ENCODE measurements at places on chromosomes 4 and X.

DNA sequence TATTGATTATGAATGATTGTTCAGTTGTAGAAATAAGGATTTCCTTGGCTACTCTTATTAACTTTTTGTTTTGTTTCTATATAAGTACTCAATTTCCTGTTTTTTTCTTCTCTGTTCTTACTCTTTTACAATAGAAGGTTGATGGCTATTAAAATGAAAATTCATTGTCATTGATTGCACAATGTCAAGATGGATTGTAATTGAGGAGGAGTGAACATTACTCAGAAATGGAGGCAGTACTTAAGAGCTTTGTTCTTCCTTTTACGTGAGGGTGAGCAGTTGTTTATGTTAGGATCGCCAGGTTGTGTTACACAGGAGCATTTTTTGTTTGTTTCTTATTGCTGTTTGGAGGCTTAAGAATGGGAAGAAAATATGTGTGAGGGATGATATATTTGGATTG, 2062.4 kb downstream of the ARAP2 start:
- DNase-seq = no peak

- DNase-seq = no peak
Measured at GRCh38 chrX:40244980-40245379, 147.2 kb upstream of the BCOR start.

- no peak for DNase-seq
Measured at GRCh38 chr4:81214881-81215868, at the start of gene PRKG2. Gene PRKG2 (minus strand): TSS chr4:81215222. CDS start chr4:81205047, 10,175 bp downstream.

DNA sequence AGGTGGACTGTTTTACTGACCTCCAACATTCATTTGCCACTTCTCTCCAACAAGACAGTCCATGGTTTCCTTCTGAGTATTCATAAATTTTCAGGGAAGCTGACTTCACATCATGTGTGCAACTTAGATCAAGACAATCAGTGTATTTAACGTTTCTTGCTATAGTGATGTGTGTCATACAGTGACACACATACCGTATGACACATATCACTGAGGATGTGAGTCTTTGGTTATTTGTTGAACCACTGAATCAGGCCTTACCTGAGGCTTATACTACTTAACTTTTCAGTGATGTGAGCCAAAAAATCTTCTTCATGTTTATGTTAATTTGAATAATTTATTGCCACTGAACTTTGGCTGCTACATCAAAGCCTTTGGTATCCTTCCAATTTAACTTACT, 166.8 kb downstream of the BMPR1B start:
- no peak for DNase-seq

GRCh38 chrX:130103605-130104004, 6.7 kb downstream of the ELF4 start:
- DNase-seq = no peak

GRCh38 chr4:173181848-173182247, 13.2 kb downstream of the GALNT7 start:
- DNase-seq = no peak

- DNase-seq = no peak
Measured at GRCh38 chr4:152408514-152409327, 127.2 kb downstream of the FBXW7 start.

DNA sequence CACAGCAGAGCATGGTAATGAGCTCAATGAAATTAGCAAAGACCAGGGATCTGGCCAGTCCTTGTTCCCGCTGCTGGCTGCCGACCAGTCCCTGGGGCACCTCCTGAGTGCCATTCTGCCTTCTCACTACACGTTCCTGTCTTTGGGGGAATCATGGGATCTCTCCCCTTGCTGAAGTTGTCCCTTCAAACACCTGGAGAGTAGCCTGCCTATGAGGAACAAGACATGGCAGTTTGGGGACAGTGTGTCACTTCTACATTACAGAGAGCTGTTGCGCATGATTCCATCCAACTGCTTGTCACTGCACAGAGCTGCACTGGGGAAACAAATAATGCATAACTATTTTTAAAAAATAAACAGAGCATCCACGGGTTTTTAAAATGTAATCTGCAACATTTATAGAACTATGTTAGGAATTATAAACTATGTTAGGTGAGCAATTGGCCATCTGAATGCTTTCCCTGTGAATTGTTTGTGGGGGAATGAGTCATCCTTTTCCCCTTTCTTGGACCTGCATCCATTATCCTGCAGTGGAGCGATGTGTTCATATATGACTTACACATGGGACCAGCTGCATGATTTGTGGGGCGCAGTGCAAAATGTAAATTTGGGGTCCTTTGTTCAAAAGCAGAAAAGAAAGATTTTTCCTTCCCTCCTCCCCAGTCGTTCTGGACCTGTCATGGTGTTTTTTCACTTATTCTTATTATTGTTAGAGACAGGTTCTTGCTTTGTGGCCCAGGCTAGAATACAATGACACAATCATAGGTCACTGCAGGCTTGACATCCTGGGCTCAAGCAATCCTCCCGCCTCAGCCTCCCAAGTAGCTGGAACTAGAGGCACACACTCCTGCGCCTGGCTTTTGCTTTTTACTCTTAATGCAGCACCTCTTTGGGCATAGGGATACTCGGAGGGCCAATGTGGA, 115.0 kb upstream of the TBL1X start:
- no peak for DNase-seq

DNA sequence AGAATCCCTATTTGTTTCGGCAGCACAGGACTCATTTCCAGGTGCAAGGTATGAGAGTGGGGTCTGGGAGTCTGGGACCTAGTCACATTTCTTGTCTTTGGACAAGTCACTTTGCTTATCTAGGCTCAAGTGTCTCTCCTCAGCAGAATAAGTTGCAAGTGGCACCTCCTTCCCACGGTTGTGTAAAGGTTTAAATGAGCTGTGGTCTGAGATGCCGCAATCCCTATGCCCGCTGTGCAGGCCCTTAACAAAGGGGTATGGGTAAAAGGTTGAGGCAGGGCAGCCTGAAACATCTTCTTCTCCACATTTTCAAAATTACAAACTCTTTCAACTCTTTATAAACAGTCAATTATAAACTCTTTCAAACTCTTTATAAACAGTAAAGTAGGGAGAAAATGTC, 93.7 kb downstream of the RTL5 start:
- DNase-seq = peak; percentile 34

- DNase-seq = no peak
Measured at GRCh38 chrX:97895751-97896150, 1012.0 kb downstream of the RPA4 start.

- DNase-seq = no peak
Measured at GRCh38 chrX:13569479-13570260, at the start of gene EGFL6. Gene EGFL6 (plus strand): TSS chrX:13569601. CDS start chrX:13569862, 261 bp downstream.

DNA sequence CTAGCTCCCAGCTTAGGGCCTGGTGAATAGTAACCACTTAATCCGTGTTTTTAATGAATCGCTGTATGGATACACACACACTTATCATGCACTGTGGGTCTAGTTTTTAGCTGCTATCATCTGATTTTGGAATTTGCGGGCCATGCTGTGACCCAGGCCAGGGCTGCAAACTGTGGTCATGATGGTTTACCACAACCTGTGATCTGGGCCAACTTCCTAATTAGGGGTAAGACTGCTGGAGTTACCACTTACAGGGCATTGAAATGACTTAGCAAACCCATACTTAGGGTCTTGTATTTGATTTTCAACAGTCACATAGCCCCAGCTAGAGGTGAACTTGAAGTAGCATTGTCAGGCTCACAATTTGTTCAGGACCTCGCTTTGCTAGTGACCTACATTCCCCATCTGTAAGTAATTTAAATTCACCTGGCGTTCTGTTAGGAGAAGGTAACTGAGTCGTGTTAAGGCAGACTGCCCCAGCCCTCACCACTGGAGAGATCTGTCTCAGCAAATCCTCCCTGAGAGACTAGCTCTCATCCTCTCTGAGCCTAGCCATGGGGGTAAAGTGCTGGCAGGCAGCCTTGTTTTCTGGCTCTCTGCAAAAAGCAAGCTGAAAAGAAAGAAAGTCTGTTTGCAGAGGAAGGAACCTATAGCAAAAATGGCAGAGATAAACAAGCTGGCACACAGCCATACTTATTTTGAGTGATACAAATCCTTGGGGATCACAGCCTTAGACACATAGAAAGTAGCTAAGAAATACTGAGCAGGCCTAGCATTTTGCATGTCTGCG, 33.8 kb upstream of the EGFL6 start:
- no peak for DNase-seq

- DNase-seq = no peak
Measured at GRCh38 chr4:69534697-69535096, 39.0 kb upstream of the UGT2B4 start.

DNA sequence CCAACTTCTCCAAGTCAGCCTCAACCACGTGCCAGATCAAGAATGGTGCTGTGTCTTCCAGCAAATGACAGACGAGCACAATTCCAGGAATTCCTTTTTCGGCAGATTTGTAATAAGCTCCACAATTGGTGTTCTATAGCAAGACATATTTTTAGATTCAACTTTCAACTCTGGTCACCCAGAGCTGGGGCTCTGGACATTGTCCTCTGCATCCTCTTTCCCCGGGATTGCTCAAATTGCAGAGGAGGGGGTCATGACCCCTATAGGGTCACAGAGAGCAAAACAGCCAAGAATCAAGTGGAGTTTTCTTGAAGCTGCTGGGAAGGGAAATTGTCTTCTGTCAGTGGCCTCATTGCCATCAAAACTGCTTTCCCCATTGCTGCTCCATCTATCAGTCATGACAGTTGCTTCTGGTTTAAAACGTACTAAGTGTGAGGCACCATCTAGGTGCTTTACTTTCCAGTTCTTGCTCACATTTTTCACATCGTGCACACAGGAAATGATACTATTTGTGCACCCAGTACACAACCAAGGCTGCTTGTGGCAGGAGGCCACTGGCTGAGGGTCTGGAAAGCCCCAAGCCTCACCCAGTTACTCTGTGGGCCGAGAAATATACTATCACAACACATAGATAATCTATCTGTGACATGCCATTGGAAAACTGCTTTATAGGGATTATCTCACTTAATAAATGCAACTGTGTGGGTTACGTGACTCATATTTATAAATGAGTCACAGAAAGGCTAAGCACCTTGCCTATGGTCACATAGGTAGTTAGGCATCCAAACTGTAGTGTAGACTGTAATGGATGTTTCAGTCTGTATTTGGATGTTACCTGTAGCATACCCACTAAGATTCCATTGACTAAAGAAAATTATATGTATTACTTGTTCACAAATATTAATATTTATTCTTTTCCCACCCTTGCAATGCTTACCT, 91.7 kb upstream of the PHOX2B start:
- no peak for DNase-seq
